ENCODE measurements at places on chromosomes 5 and 9. TPM values are rescaled to one million over a fixed set of nuclear protein-coding genes. Genes with fewer than 3 reads are reported as not detected.

BHMT2 gene
- 6.4 TPM for total RNA-seq

PKD2L2 gene
- total RNA-seq = not detected

TNFSF15 gene
- total RNA-seq = 0.03 TPM

CTXN3 gene
- total RNA-seq = not detected

MAMDC2 gene
- total RNA-seq = 4.7 TPM

LARP1 gene
- 76.8 TPM for total RNA-seq

POLR3G gene
- 3.6 TPM for total RNA-seq

ENTREP1 gene
- total RNA-seq = 0.33 TPM

TAF11L10 gene
- total RNA-seq = not detected

CNTLN gene
- total RNA-seq = 10.0 TPM

CDH9 gene
- total RNA-seq = not detected

CD14 gene
- total RNA-seq = 4.8 TPM

SLC36A2 gene
- total RNA-seq = not detected
